ENCODE measurements at places on chromosomes 6 and 20. TPM values are rescaled to one million over a fixed set of nuclear protein-coding genes. Genes with fewer than 3 reads are reported as not detected.

Gene RING1
- 27.5 TPM for total RNA-seq

Gene ADGRG6
- total RNA-seq = 1.5 TPM

Gene TGM2
- total RNA-seq = not detected

Gene COMMD7
- 30.7 TPM for total RNA-seq

Gene EMILIN3
- total RNA-seq = not detected

Gene FNDC11
- total RNA-seq = 0.27 TPM

Gene CDH22
- total RNA-seq = not detected

Gene MARCKS
- 0.47 TPM for total RNA-seq
